Pancreas (tissue), 10 donors: ENCODE measurements at places on chromosomes 11 and 22. TPM values are rescaled to one million over a fixed set of nuclear protein-coding genes. Genes with fewer than 3 reads are reported as not detected.

DNA sequence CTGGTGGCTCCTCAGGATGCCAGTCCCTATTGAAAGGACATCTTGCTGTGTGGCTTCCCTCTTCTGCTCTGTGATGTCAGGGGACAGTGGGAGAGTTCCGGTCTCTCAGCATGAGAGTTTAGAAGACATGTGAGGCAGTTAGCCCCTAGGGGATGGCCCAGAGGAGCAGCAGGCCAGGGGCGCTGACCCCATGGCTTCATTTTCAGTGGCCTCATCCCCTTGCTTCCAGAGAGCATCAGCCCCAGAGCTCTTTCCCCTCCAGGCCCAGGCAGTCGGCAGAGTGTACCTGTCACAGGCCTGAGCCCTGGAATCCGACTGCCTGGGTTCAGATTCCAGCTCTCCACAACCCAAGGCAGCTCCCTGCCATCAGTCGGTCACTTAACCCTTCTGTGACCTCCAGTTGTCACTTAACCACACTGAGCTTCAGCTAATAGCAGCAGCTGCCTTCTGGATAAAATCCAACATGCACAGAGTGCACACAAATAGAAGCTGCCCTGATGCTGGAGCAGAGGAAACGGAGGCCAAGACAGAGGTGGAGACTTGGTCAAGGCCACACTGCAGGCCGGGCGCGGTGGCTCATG lies 14.1 kb upstream of the LRRC10B start:
- no peaks in the 10 kb centered on the region for H3K27me3 ChIP-seq
- H3K36me3 ChIP-seq, result no peaks in the 10 kb centered on the region
- no peak for DNase-seq
- no peaks in the 10 kb centered on the region for H3K4me1 ChIP-seq

- H3K36me3 ChIP-seq, result no peaks in the 10 kb centered on the region
- H3K4me3 ChIP-seq, result no peak overlapping the region
- no peaks in the 10 kb centered on the region for H3K27me3 ChIP-seq
- H3K4me1 ChIP-seq, result no peaks in the 10 kb centered on the region
Measured at GRCh38 chr22:35484651-35485556, 55.7 kb upstream of the RASD2 start.

- no peak for DNase-seq
- no peaks in the 10 kb centered on the region for H3K27me3 ChIP-seq
- H3K4me1 ChIP-seq, result peaks cover 33% of the 10 kb centered on the region
- H3K4me3 ChIP-seq, result no peak overlapping the region
Measured at GRCh38 chr11:578276-579035, 2.2 kb downstream of the PHRF1 start.

GRCh38 chr11:74011360-74012073 lies 2.6 kb upstream of the UCP3 start:
- H3K4me1 ChIP-seq, result no peaks in the 10 kb centered on the region
- H3K4me3 ChIP-seq, result no peak overlapping the region
- no peaks in the 10 kb centered on the region for H3K36me3 ChIP-seq
- DNase-seq, result no peak
- no peak overlapping the region for H3K27ac ChIP-seq
- H3K27me3 ChIP-seq, result no peaks in the 10 kb centered on the region

DNA sequence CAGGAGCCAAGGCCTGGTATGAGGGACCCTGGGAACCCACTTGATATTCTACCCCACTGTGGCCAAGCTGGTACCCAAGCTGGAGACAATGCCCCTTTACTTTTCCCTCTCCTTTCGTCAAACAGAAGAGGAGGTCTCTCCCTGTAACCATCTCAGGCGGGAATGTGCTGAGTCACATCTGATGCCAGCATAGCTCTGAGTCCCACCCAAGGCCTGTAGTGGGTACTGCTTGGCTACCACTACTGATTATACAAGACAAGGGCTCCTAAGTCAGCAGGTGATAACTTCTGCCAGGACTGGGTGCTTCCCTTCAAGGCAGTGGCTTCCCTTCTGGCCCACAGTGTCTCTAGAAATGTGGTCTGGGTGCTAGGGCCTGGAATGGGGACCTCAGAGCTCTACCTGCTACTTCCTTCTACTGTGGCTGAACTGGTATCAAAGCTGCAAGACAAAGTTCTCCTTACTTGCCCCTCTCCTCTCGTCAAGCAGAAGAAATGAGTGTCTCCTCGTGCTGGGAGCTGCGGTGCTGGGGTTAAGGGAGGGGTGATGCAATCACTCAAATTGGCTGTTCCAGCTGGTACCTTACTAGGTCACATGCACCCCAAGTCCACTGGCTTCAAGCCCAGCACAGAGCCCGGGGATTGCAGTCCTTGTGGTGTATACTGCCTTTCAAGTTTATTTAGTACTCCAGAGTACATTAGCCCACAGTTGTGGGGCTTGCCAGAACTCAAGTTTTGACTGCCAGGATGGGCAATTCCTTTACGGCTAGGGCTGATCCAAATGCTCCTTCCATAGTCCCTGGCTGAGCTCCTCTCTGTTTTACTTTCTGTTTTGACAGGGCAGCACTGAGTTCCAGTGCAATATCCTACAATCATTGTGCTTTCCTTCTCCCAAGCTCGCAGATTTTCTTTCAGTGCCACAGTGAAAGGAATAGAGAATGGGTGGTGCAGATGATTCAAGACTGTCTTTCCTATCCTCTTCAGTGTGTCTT lies 419.7 kb upstream of the CNTN5 start:
- H3K4me1 ChIP-seq, result no peaks in the 10 kb centered on the region
- no peaks in the 10 kb centered on the region for H3K27me3 ChIP-seq
- no peak overlapping the region for H3K27ac ChIP-seq
- H3K36me3 ChIP-seq, result no peaks in the 10 kb centered on the region

DNA sequence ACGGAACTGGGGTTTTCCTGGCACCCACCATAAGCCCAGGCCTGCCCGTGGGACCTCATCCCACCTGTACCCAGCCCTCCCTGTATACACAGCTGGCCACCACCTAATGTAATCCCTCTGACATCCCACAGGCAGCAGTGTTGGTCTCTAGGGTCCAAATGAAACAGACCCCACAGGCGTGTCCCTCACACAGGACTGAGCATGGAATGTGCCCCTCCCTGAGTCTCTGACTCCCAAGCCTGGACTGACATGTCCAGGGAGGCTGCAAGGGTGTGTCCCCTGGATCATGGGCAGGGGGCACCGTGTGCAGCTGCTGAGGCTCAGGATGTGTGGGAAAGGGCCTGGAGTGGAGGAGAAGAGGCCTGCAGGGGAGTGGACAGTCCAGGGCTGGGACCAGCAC lies 50.6 kb upstream of the PPARA start:
- no peak overlapping the region for H3K27ac ChIP-seq
- H3K27me3 ChIP-seq, result no peaks in the 10 kb centered on the region
- no peak overlapping the region for H3K4me3 ChIP-seq
- no peaks in the 10 kb centered on the region for H3K36me3 ChIP-seq
- peaks cover 18% of the 10 kb centered on the region for H3K4me1 ChIP-seq
- DNase-seq, result no peak

- no peak overlapping the region for H3K4me3 ChIP-seq
Measured at GRCh38 chr22:31603081-31603525, 58.9 kb downstream of the PISD start.

DNA sequence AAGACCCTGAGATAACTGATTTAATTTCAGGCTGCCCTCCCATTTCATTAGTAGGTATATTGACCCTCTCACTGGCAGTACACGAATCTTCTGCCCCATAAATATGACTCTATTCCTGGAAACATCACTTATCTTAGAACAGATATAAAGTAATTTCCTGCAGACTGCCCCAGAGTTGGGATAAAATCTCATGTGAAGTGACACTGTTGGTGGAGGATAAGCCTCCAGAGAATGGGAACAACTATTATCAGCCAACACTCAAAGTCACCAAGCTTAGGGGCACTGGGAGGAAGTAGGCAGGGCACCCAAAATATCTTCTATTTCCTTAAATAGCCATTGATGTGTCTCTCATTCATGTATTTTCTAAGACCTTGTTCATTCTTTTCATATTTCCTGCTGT lies 8.2 kb downstream of the OR51B5 start:
- H3K27me3 ChIP-seq, result no peaks in the 10 kb centered on the region
- no peak overlapping the region for H3K27ac ChIP-seq

- H3K4me1 ChIP-seq, result peaks cover 9% of the 10 kb centered on the region
- no peak overlapping the region for H3K4me3 ChIP-seq
- no peak for DNase-seq
- no peak overlapping the region for H3K27ac ChIP-seq
- no peaks in the 10 kb centered on the region for H3K27me3 ChIP-seq
Measured at GRCh38 chr11:7906481-7906880, 24.6 kb downstream of the OR10A6 start.

DNA sequence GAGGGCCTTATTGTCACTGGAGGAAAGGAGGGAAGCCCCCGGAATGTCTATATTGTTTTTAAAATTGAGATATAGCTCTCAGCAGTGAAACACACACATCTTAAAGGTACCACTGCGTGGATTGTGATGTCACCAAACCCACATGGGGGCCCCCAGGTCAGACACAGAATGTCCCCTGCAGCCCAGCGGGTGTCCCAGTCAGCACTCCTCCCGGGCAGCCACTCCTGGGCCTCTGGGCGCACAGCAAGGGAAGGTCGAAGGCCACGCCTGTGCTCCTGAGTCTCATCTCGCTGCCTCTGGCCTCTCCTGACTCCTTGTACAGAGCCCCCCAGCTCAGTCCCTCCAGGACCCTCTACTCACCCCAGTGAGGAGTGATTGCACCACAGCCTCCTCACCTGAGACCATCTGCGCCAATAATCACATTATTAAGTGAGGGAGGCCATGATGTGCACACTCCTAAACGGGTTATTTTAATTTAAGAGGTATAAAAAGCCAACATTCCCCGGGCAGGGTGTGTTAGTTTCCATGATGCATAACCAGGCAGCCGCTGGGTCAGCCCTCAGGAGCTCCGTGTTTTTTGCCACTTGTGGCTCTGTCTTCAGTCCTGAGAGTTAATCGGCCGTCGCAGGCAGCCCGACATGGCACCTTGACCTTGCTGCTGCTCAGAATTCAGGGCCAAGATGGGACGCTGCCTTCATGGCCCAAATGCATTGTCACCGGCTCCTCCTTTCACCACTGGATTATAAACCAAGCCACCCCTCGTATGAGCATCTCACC lies 1089.3 kb downstream of the BRD1 start:
- H3K4me3 ChIP-seq, result no peak overlapping the region
- no peak for DNase-seq
- no peaks in the 10 kb centered on the region for H3K36me3 ChIP-seq

DNA sequence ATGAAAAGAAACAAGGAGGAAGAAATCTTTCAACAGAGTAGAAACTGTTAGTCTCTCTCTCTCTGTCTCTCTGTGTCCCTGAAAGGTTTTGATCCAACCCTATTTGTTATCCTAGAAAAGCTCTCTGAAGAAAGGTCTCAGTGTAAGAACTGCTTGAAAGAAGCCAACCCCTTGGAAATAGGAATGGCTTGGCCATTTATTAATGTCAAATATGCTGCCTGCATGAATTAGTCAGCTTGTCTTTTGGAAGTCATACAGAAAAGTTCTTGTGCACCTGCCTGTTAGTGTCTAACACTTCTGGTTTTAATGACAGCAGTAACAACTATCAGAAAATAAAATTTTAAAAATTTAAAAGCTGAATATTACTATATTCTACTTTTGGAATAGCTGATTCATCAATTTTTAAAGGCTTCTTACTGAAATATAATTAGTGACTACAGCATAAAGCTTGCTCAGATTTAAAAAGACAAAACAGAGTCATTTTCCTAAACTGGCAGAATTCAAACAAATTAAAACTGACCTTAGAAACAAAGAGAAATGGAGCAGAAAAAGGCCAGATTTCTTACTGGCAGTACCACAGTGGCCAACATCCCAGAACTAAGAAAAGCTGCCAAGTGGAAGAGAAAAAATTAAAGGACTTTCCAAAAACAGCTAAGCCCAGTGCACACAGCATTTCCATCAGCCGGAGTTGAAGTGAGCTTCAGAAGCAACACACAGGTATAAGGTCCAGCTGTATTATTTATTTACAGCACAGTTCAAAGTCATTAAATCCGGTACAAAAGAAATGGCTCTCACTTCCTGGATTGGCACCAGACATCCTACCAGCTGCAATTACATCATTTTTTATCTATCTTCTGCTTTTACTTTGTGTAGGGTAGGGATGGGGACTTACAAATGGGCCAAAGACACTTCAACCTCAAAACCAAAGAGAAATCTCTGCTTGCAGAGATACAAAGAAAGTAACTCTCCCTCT lies 76.3 kb downstream of the PRCP start:
- H3K4me1 ChIP-seq, result no peaks in the 10 kb centered on the region
- H3K27me3 ChIP-seq, result no peaks in the 10 kb centered on the region
- no peak overlapping the region for H3K27ac ChIP-seq
- no peak overlapping the region for H3K4me3 ChIP-seq
- no peaks in the 10 kb centered on the region for H3K36me3 ChIP-seq

GRCh38 chr22:22061085-22062077 lies 78.8 kb upstream of the TOP3B start:
- no peaks in the 10 kb centered on the region for H3K27me3 ChIP-seq
- no peak overlapping the region for H3K27ac ChIP-seq
- no peaks in the 10 kb centered on the region for H3K4me1 ChIP-seq
- no peak for DNase-seq

DNA sequence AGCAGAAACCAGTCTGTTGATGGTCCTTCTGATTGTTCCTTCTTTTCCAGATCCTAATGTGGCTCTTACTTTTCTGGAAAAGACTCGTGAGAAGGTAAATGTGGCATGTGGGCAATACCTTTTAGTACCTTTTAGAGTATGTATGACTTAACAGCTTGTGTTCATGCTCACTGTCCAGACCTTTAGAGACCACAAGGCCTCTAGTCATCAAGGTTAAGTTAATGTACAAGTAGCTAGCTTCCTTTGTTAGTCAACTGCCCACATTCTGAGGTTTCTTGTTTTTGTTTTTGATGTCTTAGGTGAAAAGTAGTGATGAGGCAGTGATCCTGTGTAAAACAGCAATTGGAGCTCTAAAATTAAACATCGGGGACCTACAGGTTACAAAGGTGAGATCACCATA lies 7.6 kb downstream of the PSMD13 start:
- H3K27me3 ChIP-seq, result no peaks in the 10 kb centered on the region
- H3K27ac ChIP-seq, result no peak overlapping the region
- DNase-seq, result no peak

Gene PIK3C2A
- total RNA-seq, result 23.9 TPM

Gene C11orf42
- total RNA-seq, result not detected

Gene ANO9
- 16.6 TPM for total RNA-seq

Gene NLRP14
- total RNA-seq, result 0.06 TPM

Gene KCNQ1
- 59.1 TPM for total RNA-seq

Gene ISX
- not detected for total RNA-seq

Gene APOBEC3H
- 0.21 TPM for total RNA-seq

Gene ZNF70
- 4.3 TPM for total RNA-seq

Gene CYP2D6
- total RNA-seq, result 0.79 TPM

Gene GUCY1A2
- 7.1 TPM for total RNA-seq

Gene PLAAT2
- total RNA-seq, result not detected

Gene NFAM1
- 0.28 TPM for total RNA-seq

Gene OR51I1
- 0.28 TPM for total RNA-seq

Gene MS4A7
- total RNA-seq, result 18.0 TPM
